CD4-positive, alpha-beta T cell treated with Interleukin-12 subunit alpha and Interleukin-12 subunit beta, for 1 hour (primary cell): ENCODE measurements at places on chromosomes 2 and 18.

GRCh38 chr2:23387221-23387550 is 2.2 kb downstream of the KLHL29 start:
- DNase-seq = no peak

GRCh38 chr2:190280565-190281350 is 38.9 kb downstream of the HIBCH start:
- no peak for DNase-seq

- DNase-seq = no peak
Observed at GRCh38 chr2:45627911-45628310, 16.8 kb upstream of the SRBD1 start.

- DNase-seq = no peak
Observed at GRCh38 chr2:144448389-144449027, 71.4 kb downstream of the ZEB2 start.

DNA sequence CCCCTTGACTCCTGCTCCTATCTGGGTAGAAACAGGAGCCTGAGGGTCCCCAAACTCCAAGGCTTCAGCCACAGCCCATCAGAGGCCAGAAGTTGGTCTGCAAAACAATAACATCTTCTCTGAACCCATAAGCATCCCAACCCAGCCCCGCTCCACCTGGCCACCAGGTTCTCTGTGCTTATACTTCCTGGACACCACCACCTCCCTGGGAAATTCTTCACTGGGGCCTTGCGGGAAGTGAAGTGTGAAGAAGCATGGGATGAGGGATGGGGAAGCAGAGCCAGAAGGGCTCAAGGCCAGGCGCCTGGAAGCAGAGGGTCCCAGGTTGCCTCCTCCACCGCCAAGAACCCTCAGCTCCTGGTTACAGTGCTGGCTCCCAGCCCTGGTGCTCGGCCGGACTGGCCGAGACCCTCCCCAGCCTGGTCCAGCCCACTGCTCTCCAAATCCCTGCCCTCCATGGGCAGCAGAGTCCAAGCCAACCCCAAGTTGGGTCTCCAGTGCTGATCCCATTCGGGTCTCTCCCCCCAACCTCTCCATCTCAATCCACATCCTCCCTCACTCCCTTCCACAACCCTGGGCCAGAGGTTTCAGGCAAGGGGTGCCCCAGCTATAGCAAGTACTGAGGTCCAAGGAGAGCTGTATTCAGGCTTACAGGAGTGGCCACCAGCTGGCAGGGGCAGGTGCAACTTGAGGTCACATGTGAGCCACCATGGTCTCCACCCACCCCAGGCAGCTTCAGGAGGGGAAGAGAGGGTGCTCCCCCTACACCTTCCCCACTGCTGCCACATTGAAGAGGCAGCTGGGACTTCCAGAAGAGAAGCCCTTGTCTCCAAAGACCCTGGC is 60.7 kb downstream of the TNS1 start:
- DNase-seq = no peak

DNA sequence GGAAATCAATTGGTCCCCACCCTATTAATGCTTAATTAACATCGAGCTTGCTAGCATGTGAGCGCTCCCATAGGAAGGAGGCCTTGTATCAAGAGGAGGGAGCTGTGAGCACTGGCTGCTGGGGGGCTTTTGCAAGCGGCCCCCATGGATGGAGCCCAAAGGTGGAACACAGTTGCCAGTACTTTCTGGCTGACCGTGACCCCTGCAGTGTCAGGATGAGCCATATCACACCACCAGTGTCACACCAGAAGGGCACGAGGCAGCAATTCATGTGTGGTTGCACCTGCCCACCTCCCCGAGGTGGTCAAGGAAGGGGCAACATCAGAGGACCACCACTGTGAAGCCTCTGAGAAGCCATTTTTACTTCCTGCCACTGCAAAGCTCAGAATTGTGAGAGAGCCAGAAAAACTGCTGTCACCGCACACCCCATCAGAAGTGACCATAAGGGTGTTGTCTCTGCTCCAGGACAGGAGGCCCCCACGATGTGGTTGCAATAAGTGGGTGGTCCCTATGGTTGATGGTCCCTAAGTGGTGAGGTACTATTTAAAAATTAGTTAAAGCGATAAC is 99.8 kb upstream of the RAB6C start:
- no peak for DNase-seq

DNA sequence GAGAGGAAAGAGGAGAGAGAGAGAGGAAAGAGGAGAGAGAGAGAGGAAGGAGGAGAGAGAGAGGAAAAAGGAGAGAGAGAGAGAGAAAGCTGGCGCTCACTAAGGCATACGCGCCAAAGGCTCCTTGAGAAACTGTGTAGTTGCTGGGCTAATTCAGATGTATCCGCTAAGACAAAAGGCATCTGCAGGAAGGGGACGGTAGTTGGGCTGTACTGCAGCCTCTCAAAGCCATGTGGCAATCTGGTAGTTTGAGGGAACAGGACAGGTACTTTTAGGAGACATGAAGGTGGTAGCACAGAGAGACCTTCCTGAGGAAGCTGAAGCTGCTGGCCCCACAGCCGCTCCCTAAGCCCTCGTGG is 31.6 kb downstream of the THNSL2 start:
- DNase-seq = no peak

DNA sequence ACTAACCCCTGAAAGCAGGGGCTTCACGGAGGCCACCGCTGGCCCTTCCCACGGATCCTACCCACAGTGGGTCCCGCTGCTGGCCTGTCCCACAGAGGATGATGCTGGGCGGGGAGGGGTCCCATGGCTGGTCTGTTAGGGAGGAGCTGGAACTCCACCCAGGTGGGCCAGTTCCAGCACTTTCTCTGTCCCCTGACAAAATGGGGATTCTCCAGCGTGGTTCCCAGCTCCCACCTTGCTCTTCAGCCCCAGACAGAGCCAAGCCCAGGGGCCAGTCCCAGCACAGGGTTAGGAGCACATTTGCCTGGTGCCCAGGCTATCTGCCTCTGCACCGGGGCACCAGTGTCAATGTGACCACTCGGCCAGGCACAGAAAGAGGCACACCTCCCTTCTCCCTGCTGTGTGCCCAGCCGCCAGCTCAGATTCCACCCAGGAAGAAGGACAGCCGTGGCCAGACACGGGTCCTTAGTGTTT is 50.0 kb downstream of the ANKMY1 start:
- DNase-seq = no peak

- DNase-seq = no peak
Observed at GRCh38 chr2:69652206-69652605, 8.7 kb upstream of the AAK1 start.

DNA sequence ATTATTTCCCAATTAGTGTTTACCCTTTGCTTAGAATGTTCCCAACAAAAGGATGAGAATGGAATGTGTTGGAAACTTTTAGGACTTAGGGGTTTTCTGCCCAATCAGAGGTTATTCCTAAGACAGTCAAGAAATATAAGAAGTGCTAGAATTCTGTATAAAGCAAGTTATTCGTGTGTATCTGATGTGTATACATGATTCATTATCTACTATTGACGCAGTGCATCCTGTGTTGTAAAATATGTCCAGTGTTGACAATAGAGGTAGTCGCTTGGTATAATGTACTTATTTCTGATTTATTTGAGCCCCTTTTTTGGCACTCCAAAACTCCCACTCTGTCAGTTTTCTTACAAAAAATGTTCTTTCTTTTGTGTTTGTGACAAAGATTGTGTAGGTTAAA is 881 bp downstream of the PIKFYVE start:
- no peak for DNase-seq

DNA sequence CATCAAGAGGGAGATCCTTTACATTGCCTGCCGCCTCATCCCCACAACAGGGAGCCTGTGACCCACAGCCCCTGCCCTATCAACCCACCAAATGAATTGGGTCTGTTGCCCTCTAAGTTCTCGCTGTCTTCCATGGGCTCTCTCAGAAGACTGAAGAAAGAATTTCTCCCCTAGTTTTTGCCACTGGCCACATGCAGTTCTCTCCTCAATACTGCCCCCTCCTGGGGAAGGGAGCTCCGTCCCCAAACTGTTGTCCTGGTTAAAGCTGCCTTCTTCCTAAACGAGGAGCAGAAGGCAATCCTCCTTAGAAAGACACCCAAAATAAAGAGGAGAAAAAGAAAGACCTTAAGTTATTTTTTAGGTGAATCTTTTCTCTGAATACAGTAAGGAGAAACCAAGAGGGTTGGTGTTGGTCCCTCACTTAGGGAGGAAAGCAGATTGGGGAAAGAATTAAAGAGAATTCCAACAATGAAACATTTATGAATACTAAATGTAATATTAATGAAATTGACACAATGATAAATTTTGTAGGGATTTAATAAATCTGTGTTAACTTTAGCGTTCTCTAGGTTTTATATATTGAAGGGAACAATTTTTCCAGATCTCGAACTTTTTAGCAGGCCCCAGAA is 31.1 kb upstream of the SATB2 start:
- DNase-seq = peak; percentile 45
